ENCODE measurements at places on chromosomes 7 and 10.

DNA sequence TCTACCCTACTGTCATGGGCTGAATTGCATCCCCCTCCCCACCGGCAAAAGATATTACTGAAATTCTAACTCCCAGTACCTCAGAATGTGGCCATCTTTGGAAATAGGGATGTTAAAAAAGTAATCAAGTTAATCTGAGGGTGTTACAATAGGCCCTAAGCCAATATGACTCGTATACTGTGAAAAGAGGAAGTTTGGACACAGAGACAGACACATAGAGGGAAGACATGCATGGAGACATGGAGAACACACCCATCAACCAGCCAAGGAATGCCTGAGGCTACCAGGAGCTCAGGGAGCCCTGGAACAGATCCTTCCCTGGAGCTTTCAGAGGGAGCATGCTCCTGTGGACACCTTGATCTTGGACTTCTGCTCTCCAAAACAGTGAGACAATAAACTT, 138.2 kb upstream of the ADO start:
- DNase-seq: no peak

DNA sequence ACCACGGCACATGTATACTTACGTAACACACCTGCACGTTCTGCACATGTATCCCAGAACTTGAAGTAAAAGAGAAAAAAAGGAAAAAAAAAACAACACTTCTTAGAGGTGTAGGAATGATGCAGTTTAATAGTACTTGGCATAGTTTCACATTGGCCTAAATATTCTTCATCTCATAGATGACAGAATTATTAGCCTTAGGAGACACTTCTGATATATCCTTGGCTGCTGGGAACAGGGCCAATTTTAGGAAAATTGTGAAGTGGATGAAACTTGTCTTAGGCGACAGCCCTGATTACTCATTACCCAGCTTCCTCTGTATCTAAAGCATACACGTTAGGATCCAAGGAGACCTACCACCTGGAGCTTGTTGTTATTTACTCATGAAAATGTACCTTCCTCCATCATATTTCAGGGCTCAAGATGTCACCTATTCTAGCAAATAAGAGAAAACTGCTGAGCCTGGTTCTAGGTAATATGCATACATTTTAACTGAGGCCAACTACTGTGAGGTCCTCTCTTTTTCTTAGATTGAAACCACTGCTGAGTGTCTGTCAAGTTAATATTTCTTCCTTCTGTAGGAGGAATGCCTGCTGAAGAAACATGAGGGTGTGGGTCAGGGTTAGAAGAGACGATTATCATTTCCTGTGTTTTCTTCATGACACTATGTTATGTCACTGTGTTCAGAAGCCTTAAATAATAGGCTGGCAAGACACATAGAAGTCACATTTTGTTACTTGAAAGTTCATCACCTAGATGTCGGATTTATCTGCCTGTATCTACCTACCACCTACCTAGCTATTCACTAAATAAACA, 44.3 kb downstream of the CPED1 start:
- no peak for DNase-seq

- no peak for DNase-seq
Observed at GRCh38 chr10:2895594-2896196, 171.7 kb upstream of the PFKP start.

DNA sequence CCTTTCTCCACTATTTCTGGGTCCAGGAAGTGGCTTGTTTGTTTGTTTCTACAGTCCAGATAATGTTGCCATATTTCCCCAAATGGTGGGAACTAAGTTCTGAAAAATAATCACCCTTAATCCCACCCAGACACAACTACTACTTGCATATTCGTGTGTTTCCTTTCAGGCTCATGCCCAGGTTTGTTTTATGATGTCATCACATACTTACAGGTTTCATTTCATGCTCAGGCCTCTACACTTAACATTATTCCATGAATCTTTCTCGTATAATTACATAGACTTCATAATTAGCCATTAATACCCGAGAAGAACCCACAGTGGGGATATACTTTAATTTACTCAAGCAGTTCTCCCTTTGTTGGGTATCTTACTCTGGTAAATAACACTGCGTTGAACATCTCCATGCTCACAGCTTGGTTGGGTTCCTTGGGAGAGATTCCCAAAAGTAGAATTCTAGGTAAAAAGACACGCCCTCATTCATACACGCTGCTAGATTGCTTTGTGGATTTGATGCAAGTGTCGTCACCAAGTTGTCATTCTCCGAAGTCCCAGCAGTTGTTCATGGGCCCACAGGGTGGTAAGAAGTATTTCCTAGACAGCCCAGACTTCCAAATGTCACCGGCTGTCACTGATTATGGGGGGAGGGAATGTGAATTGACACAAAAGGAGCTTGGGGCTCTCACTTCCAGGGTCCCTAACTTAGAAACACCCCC, 42.6 kb downstream of the UNC5B start:
- DNase-seq: no peak

DNA sequence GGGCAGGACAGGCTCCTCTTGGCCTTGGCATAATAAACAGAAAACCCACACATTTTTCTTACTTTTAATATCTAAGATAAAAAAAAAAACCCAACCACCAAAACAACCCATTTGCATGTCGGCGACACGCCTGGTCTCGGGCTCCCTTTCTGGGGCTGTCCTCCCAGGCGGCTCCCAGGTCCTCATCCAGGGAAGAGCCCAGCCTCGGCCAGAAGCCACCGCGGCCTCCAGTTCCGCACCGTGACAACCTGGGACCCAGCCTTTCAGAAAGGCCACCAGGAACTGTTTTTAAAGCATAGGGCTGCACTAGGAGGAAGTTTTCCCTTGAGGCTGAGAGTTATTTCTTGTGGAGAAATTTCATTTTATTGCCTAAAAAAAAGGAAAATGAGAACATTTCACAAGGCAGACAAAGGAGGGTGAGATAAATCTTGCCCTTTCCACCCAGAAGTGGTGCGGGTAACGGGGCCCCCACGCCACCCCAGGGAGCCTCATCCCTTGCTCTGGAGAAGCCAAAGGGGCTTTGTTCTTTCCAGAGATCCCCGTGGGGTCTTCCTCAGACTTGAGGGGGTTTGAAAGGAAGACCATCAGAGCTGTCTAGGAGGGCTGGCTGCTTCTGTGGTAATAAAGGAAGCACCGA, 39.2 kb upstream of the MKRN1 start:
- no peak for DNase-seq

- DNase-seq: no peak
Observed at GRCh38 chr10:60911715-60912114, 32.3 kb downstream of the RHOBTB1 start.

- no peak for DNase-seq
Observed at GRCh38 chr7:142471820-142472219, 214.0 kb upstream of the PRSS58 start.

GRCh38 chr7:100943693-100944092, 5.6 kb upstream of the MUC3A start:
- DNase-seq: no peak

DNA sequence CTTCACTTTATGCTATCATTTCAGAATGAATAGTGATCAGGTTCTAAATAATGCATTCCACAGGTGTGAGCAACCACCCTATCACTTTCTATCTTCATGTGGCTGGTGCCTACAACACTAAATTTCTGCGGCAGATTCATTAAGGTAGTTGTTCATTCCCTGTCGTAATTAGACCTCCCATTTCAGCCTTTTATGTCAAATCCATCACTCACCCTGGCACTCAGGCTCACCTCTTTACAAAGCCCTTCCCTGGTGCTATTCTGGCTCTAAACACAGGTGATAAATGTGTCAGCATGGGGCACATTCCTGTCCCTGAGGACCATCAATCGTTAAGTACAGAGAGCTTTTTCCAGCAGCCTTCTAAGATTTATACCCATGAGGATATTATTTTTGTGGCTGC, 300.0 kb upstream of the C7orf33 start:
- DNase-seq: peak; percentile 7

DNA sequence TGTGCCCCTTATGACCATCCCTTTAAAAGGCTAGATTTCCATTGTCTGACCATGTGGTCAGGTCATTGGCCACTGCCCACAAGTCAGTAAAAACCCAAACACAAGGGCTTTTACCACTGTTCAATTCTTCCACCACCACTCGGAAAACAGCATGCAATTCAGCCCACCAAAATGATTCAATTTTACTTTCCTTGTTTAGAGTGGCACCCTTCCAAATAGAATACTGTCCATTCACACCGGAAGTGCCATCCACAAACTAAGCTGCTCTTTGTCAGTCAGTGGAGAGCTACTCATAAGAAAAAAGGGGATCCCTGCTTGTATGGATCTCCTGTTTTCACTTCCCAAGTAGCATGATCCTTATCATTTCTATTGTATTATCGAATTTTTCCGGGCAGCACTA, 350.7 kb upstream of the MBL2 start:
- DNase-seq: no peak

DNA sequence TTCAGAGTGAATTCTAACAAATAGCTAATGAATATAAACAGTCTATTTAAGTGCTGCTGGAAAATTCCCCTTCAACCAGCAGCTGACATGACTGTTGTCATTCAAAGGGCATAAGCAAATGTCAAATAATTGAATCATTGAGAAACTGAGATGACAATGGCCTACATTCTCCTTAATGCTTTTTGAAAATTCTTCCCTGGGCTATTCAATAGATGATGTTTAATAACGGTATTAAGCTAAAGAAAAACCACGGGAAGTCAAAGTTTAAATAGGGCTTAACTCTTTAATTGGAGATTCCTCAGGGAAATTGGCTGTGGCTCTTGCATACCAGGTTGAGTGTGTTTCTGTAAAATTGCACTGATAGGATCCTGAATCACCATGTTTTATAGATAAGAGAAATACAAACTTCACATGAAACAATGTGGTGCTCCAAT, 77.0 kb downstream of the ARL4A start:
- DNase-seq: no peak

GRCh38 chr7:77226357-77226839, 26.8 kb upstream of the FGL2 start:
- no peak for DNase-seq

- no peak for DNase-seq
Observed at GRCh38 chr10:102683736-102684135, 30.5 kb downstream of the ARL3 start.

DNA sequence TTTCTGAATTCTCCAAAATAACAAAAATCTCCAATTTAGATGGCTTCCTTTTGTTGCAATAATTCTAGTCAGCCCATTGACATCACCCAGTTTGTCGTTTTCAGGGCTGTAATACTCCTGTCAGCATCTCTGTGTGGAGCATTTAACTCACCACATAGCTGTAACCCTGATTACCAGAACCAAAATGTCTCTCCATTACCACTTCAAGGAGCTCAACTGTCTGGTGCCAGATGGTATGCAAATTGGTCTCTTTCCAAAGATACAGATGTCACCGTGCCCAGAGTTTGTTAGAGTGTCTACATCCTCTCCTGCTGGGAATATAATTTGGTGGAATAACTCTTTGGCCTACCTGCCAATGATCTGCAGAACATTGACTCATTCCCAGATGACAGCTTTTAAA, 350.3 kb upstream of the POT1 start:
- no peak for DNase-seq

DNA sequence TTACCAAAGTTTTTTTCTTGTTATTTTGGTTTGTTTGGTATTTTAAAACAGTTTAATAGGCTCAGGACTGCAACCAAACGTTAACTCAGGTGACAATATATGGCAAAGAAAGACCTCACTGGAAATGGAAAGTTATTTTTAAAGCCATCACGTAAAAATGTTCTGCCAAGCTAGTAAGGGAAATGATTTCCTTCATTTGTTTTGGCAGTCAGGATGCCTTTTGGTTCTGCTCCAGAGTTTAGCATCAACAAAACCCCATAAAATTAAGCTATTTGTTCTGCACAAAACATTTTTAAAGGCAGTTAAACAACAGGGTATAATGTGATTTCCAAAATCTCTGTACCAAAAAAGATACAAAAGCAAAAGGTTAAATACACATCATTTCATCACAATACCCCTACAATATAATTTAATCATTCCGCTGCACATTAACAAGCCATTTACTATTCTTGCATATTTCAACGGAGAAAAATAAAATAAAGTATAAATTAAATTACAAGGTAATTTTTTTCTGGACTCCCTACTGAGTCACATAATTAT, 172.4 kb downstream of the SEMA3E start:
- no peak for DNase-seq

DNA sequence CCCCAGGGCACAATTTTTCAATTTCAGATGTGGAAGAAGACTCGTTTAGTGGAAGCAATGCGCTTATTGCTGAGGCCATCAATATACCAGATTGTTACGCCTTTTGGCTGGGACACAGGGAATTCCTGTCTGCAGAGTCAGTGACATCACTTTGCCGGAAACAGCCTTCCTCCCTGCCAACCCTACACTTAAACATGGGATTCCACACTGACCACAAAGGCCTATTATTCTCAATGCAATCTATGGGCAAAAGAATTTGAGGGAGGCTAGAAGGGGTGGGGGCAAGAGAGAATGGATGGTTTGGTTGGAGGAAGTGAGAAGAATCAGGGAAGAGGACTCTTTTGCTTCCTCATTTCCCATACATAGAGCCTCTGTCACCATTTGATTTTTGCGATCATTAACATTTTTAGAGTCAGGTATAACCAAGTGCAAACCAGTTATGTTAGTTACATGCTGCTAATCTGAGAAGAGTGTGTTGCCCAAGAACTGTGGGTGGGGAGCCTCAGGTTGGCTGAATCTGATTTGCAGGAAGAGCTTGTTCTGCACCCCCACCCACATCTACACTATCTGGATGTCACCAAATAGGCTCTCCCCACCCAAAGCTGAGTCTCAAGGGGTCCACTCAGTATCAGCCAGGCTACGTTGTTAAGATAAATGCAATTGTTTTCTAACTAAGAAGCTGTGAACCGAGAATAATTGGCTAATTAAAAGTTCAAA, 58.2 kb downstream of the ENTPD1 start:
- no peak for DNase-seq

- DNase-seq: no peak
Observed at GRCh38 chr10:89710753-89711152, 9.4 kb downstream of the KIF20B start.

DNA sequence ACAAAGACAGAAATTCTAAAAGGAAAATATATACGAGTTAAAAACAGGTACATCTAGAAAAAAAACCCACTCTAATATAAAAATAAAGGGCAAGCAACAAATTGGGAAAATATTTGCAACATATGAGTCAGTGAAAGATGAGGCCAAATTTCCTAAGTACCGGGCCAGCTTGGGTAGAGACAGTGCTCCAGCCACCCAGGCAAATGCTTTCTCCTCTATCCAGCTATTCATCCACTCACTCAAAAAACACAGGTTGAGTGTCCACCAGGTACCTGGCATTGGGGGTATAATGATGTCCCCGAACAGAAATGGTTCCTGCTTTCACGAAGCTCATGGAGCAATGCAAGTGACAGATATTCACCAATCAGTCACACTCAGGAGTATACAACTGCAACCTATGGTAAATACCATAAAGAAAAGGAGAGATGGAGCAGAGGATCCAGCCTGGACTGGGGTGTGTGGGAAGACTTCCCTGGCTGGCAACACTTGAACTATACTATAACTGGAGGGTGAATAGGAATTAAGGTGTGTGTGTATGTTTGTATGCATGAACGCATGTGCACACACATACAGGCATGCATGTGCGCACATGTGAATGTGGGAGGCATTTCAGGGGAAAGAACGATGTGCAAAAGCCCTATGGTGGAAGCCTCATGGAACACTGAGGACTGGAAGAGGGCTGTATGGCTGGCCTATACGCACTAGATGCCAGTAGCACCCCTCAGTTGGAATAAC, 2.3 kb downstream of the ARHGAP22 start:
- no peak for DNase-seq

Data from nephron progenitor cell (in vitro differentiated cells).